ENCODE measurements at places on chromosomes 3 and 15.
A peak's percentile ranks its signal among the peaks of the same experiment; 100 is the strongest.

GRCh38 chr15:56532721-56533460, 68.0 kb upstream of the MNS1 start:
- no peak for DNase-seq

GRCh38 chr3:45991341-45991740, 4.3 kb downstream of the FYCO1 start:
- DNase-seq: no peak

- DNase-seq: no peak
These were observed 53.9 kb upstream of the PLXNA1 start for GRCh38 chr3:126928921-126929474.

GRCh38 chr3:49277383-49277775, 347 bp upstream of the C3orf62 start:
- DNase-seq: no peak

DNA sequence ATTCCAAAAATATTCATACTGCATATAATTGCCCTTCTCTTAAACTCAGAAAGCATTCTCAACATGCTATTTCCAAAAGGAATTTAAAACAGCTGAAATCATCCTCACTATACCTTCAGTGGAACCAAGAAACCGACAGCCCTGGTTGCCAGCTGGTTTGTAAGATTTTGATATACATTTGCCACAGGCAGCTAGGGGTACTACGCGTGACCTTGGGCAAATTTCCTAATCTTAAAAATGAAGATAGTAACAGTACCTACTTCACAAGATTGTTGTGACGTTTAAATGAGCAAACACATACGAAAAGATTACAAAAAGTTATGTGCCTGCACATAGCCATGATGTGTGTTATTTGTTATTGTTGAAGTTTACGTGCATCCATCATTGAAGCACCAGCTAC, 7.3 kb downstream of the C3orf70 start:
- no peak for DNase-seq

DNA sequence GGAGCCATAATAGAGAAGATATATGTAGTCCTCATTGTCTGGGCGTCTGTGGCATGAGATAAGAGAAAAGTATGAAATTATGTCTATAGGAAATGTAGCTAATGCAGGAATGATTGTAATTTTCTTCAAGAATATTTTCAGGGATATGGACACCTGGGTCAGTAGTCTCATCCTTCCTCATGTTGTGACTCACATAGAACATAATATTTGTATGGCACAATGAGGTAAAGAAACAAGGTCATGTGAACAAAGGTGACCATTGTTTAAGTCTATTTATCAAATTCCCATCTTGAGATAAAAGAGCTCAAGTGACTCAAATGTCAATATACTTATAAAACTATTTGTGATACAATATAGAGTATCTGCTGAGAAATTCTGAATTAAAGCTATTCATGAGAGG, 345.5 kb upstream of the ROBO1 start:
- no peak for DNase-seq

- DNase-seq: no peak
These were observed 18.9 kb downstream of the SST start for GRCh38 chr3:187651282-187651681.

GRCh38 chr3:69558912-69559311, 173.0 kb upstream of the FRMD4B start:
- DNase-seq: no peak

DNA sequence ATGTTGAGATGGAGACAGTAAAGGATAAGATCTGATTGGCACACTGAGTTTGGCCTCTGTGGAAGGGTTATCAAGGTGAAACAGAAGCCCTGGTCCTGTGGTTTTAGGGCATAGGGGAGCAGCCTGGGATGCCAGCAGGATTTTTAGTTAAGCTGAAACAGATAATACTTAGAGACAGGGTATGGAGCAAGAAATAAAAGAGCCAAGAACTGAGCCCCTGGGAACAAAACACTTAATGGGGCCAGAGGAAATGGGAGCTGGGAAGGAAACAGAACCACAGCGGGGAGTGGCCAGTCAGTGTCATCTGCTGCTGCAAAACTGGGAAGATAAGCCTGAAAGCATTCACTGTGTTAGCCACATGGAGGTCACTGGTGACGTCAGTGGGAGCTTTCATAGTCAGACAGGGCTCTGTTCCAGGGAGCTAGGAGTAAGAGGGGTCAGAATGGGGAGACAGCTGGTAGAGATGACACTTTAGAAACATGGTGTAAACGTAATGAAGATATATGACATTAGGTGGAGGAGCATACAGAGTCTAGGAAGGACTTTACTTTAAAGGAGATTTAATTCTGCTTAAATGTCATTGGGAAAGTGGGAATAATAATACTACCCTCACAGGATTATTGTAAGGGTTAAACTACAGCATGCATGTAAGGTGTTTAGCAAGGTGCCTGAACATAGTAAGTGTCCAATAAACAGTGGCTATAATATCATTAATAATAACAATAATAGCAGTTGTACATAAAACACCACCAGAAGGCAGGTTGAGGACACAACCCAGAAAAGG, 172.7 kb upstream of the CTNNB1 start:
- peak; percentile 47 for DNase-seq

GRCh38 chr3:120311863-120312794, 27.1 kb upstream of the GPR156 start:
- DNase-seq: no peak

GRCh38 chr3:46667657-46668056, 25.8 kb downstream of the ALS2CL start:
- DNase-seq: no peak

DNA sequence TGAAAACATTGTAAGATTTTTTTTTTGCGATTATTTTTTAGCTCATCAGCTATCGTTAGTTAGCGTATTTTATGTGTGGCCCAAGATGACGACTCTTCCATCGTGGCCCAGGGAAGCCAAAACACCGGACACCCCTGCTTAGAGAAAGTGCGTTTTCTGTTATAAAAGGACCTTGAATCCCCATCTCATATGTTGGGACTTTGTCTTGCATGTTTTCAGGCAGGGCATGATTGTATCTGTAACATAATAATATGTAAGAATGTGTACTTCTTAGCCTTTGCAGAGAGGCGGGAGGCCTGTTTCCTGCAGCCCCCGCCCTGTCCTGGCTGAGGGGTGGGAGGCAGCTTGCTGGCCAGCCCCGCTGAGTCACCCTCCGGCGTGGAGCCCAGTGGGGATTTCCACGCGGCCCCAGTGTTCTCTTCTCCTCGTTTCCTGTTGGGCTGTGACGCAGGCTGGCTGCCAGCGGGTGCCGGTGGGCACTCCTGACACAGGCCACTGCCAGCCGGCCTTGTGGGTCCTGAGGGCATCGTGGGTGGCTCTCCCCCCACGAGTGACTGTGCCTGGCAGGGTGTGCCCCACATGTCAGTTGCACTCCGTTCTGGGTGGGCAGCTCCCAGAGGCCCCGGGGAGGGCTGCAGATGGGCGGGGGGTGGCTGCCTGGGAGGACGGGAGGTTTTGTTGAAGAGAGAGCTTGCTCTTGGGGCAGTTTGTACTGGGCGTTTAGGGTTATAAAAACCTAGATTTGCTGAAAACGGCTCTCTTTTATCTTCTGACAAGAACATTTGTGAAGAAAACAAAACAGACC, 55.6 kb downstream of the SMAD3 start:
- peak; percentile 82 for DNase-seq

- peak; percentile 46 for DNase-seq
These were observed 92.4 kb downstream of the GHSR start for GRCh38 chr3:172355836-172356235.

DNA sequence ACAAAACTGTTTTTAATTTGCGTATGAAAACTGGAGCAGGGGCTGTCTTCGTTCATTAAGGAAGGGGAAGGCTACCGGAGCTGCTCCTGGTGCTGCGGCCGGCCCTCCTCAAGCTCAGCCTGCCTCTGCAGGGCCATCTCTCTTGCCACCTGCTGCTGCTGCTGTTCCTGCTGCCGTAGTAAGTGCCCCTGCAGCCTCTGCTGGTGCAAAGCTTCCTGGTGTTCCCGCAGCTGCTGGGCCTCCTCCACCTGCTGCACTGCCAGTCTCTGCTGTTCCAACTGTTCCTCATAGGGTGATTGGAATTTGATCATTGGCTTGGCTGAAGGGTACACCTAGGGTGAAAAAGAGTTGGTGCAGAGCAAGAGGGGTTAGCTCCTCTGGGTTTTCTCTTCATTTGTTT, 66.0 kb downstream of the GOLIM4 start:
- DNase-seq: no peak

- DNase-seq: no peak
These were observed 14.1 kb downstream of the ZDHHC3 start for GRCh38 chr3:44961888-44962287.

GRCh38 chr3:149850787-149851584, 38.0 kb downstream of the RNF13 start:
- DNase-seq: no peak

DNA sequence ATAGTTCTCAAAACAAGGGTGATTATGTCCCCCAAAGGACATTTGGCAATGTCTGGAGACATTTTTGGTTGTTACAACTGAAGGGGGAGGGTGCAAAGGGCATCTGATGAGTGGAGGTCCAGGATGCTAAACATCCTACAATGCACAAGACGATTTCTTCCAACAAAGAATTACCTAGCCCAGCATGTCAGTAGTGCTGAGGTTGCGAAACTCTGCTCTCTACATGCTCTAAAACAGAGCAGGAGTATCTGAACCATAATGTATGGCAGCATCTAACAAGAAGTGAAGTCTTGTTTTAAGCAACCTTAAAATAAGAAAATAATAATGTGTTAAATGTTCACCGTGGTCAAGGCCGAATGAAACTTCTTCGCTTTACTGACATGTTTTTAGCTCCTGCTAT, 7.0 kb downstream of the GYG1 start:
- DNase-seq: no peak

DNA sequence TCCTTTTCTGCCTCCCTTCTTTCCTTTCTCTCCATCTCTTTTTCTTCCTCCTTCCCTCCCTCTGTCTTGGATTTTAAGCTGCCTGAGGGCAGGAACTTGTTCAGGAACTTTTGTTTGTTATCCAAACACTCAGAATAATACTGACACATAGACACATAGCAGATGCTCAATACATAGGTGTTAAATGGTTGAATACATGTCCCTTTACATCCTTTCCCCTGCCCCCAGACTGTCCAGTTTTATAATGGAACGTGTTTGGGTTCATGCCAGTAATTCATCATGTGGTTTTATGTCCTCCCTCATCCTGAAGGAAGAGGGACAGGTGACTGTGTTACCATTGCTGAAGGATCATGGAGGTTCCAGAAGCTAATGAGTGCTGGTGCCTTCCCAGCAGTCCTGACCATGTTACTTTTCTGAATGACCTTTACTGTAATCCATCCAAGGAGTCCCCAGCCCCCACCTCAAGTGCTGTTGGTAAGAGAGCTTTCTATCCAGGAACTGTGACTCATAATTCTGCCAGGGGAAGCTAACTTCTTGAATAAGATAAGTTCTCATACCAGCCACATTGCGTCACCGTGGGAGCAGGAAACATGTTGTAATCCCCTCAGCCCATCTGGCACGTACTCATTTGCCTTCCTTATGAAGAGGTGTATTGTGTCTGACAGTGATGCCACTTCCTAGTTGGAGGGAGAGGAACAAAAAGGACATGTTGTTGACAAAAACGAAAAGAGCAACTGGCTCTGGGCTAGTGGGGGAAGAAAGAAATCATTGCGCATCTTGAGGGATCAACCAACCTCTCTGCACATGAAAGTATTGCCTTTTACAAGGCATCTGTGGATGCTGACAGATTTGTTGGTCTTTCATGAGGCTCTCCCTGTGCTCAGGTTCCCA, 52.4 kb downstream of the IL1RAP start:
- peak; percentile 90 for DNase-seq

DNA sequence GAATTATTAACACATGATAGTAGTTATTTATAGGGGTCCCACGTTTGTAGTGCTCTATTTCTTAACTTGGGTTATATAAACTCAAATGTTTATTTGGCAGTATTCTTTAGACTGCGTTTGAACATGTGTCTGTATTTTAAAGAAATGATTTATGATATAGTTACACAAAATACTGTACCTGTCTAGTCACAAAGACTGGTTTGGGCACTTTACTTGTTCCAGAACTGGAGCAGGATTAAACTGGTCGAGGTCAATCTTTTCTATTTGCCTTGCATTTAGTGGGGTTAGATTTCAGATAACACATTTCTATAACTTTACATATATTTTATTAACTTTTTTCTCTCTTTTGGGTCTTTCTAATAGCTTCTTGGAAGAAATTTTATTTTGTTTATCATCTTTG, 39.5 kb downstream of the HACD3 start:
- no peak for DNase-seq

DNA sequence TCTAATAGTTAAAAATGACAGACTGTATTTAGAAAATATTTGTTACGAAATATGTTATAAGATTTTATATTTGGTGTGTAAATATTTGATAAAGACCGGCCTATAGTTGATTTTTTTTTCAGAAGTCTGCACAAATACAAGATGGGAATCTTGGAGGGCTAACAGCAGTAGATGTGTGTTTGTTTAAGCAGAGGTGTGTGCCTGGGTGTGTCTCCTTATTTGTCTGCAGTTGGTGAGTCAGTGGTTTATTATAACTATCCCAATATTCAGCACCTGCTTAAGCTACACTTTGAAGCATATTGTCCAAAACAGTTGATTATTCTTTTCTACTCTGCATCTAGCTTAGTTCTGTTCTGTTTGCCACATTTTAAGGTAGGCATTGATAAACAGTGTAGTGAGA, 12.4 kb downstream of the GLCE start:
- DNase-seq: no peak

DNA sequence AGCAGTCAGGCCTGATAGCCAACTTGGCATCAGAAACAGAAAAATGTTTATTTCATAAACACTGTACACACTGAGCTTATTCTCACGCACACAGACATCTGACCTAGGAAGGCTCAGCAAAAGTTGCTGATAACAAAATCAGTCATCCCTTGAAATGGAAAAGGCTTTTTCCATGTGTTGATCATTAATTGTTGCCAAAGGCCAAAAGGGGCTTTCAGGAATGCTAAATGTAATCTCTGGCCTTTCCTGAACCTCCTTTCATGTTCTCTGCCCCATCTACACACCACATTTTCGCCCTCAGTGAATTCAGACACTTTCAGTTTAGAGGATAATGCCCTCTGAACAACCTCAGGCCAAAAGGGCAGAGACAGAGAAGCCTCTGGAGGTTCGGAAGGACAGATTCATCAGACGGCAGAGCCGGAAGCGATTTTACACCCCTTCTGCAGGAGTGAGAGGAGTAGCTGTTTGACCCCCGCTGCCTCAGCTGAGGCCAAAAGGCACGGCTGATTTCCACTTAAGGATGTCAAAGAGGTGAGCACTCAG, 14.5 kb downstream of the RTP4 start:
- no peak for DNase-seq
